ENCODE measurements at places on chromosomes 6 and 20. TPM values are rescaled to one million over a fixed set of nuclear protein-coding genes. Genes with fewer than 3 reads are reported as not detected.

OPRM1 gene
- not detected for total RNA-seq

BMP7 gene
- total RNA-seq: 11.5 TPM

NCOA7 gene
- 37.3 TPM for total RNA-seq

NKX2-4 gene
- total RNA-seq: not detected

GSTA2 gene
- total RNA-seq: not detected

FOXA2 gene
- total RNA-seq: 28.0 TPM

SIGLEC1 gene
- 0.03 TPM for total RNA-seq

MOG gene
- total RNA-seq: not detected

HLA-DOA gene
- 0.08 TPM for total RNA-seq

GINS1 gene
- total RNA-seq: 36.0 TPM

GPX5 gene
- total RNA-seq: not detected

Measured in Panc1 (cell line).